ENCODE measurements at places on chromosomes 3 and 15. TPM values are rescaled to one million over a fixed set of nuclear protein-coding genes. Genes with fewer than 3 reads are reported as not detected.

FILIP1L gene
- 120 TPM for total RNA-seq

PLSCR2 gene
- total RNA-seq = 0.48 TPM

MOBP gene
- 0.08 TPM for total RNA-seq

- no peak for DNase-seq
Measured at GRCh38 chr3:163576314-163576713, 1502.0 kb downstream of the SI start.

- DNase-seq = no peak
Measured at GRCh38 chr3:75171630-75172230, 492.4 kb upstream of the FRG2C start.

DNA sequence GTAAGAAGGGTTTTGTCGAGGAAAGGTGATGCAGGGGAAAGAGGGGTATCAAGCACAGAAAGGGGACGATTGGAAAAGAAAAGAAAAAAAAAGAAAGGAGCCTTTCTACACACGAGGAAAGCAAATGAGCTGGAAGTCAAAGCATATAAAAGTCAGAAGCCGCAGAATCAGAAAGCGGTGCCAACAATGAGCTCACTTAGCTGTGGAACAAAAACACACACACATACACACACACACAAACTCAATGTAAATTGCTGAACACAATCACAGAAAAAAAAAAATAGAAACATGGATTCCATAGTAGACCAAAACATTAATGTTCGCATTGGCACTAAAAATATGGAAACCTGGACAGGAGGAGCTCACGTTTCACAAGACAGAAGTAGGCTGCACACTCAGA is 63.4 kb upstream of the FEZF2 start:
- DNase-seq = no peak

GRCh38 chr3:13114811-13115575 is 41.8 kb upstream of the IQSEC1 start:
- no peak for DNase-seq

- no peak for DNase-seq
Measured at GRCh38 chr3:164465172-164465571, 613.1 kb downstream of the SI start.

DNA sequence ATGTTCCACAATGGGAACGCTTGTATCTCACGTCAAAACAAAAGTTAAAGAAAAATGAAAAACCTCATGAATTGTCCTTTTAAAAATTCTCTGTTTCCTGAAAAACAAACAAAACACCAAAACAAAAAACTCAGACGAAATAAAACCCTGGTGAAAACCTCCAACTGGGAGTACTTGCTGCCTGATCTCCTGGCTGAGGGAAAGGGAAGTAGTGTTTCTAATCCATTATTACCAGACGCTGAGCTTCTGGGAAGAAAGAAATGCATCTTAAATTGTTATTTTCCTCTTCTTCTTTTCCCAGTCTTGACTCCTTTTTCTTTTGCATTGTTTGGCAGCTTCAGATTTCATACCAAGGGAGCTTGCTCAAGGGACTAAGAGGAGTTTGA is 243.2 kb upstream of the RGMA start:
- no peak for DNase-seq

- DNase-seq = no peak
Measured at GRCh38 chr3:169430707-169431404, 232.7 kb downstream of the MECOM start.
